Islet precursor cell (in vitro differentiated cells): ENCODE measurements at places on chromosomes 5 and 9.
A peak's percentile ranks its signal among the peaks of the same experiment; 100 is the strongest.

DNA sequence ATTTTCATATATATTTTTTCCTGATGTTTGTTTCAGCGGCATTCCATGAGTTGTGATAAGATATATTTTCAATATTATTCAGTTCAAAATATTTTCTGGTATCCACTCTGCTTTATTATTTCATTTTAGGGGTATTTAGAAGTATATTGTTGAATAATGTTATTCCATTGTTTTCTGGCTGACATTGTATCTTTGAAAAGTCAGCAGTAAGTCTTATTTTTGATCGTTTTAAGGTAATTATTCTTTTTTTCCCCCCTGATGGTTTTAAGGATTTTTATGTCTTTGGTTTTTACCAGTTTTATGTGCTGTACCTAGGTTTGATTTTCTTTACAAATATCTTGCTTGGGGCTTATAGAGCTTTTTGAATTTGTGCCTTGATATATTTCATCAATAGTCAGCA is 6.6 kb upstream of the GLRA1 start:
- DNase-seq: no peak

DNA sequence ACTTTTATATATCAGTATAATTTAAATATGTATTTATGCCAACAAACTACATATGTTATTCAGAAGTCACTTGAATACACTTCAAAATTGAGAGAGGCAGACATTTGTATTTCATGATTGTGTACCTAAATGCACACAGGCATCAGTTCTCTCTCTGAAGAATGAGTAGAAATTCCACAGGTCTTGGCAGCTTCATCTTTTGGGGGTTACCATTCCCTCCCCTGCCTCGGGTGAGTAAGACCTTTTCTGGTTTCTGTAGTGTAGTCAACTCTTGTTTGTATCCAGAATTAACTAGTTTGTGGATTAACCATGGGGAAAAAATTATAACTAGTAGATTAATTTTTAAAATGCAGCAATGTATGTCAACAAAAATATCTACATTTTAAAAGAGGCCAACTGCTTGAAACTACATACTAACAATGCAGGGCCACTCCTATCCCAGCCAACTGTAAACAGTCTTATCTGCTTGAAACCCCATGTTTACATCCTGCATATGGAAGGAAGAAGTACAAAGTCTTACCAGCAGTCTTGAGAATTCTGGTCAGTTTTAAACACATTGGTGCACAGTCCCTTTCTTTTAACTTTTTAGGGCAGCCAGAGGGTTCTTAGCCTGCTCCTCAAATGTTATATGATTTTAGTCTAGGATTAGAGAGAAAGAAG is 339.6 kb upstream of the KIF2A start:
- DNase-seq: no peak

DNA sequence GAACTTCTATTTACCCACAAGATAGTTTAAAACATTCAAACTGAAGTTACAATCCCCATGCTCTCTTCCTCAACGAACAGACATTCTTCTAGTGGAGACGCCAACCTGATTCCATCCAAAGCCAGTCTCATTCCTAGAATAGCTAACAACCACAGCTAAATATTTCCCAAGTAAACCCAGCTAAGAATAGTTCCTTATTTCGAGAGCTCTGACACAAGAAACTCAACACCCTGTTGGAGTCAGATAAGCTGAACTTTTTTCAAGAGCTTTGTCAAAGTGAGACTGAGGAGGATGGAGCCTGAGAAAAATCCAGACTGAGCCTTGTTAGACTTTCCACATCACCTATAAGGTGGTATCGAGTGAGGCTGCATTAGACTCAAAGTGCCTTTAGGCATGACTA is 56.7 kb upstream of the RPS23 start:
- peak; percentile 66 for DNase-seq

DNA sequence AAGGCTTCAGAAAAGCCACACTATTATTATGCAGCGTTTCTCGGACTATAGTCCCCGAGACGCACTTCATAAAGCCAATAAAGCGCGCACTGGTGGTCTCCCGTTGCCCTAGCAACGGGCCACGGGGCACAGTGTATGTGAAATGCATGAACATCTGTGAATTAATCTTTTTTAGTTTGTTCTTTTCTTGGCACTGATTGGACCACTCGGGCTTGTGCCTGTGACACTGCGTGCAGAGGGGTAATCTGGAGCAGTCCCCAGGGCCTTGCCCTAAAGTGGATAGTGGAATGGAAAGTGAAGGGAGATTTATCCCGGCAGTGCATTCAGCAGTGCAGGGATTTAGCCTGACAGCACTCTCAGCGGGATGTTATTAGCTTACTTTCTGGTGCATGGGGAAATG is 92.1 kb downstream of the TLE4 start:
- DNase-seq: no peak

GRCh38 chr9:81030027-81030426 is 659.3 kb downstream of the TLE1 start:
- no peak for DNase-seq

DNA sequence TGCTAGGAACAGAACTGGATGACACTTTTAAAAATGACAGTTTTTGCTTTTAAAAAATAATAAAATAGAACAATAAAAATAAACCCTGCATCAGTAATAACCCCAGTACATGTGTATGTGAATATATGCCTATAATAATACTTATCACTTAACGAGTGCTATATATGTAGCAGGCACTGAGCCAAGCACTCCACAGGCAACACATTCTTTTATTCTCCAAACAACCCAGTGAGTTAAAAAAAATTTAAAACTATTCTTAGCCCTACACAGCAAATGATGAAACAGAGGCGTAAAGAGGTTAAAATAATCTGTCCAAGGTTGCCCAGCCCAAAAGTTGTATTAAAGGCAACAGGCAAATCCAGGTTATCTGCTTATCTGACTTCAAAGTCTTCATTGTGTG is 124.5 kb upstream of the SMIM23 start:
- DNase-seq: no peak

DNA sequence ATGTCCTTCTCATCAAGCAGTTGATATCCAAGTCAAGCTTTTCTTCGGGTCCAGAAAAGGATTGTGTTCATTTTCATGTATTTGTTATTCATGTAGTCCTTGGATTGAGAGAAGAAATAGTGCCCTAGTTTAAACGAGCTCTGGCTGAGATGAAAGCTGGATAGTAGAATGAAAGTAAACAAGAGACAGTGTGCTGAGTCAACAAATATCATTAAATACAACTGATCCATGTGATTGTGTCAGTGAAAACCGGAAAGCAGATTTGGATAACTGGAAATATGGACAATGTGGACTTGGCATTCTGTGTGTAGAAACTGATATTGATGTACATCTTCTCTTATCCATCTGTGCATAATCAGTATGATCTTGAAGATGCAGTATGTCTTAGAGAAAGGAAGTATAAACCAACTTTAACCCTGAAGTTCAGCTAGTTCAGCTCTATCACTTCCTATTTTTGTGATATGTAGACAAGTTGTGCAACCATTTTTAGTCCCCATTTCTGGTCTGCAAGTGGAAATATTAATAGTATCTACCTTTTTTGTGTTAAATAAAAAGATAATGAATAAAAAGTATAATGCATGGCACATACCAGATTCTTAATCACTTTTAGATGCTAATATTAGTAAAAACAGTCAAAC is 4.4 kb downstream of the MUSK start:
- no peak for DNase-seq

- DNase-seq: no peak
These were observed 12.5 kb upstream of the BTF3 start for GRCh38 chr5:73485715-73486114.

- DNase-seq: no peak
These were observed 259.1 kb downstream of the MLLT3 start for GRCh38 chr9:20363233-20363632.

- DNase-seq: no peak
These were observed 20.2 kb downstream of the GLDC start for GRCh38 chr9:6625363-6625762.

GRCh38 chr9:4301296-4301695 is 1.4 kb upstream of the GLIS3 start:
- no peak for DNase-seq

GRCh38 chr9:5568868-5569267 is 58.5 kb downstream of the PDCD1LG2 start:
- DNase-seq: no peak

GRCh38 chr9:137388589-137389427 is 34.2 kb downstream of the EXD3 start:
- DNase-seq: no peak

- DNase-seq: no peak
These were observed 80.8 kb downstream of the SNCAIP start for GRCh38 chr5:122392824-122393223.

- DNase-seq: no peak
These were observed 14.6 kb downstream of the CCNJL start for GRCh38 chr5:160297776-160298175.

GRCh38 chr5:14879937-14880589 is 8.5 kb upstream of the ANKH start:
- DNase-seq: no peak

DNA sequence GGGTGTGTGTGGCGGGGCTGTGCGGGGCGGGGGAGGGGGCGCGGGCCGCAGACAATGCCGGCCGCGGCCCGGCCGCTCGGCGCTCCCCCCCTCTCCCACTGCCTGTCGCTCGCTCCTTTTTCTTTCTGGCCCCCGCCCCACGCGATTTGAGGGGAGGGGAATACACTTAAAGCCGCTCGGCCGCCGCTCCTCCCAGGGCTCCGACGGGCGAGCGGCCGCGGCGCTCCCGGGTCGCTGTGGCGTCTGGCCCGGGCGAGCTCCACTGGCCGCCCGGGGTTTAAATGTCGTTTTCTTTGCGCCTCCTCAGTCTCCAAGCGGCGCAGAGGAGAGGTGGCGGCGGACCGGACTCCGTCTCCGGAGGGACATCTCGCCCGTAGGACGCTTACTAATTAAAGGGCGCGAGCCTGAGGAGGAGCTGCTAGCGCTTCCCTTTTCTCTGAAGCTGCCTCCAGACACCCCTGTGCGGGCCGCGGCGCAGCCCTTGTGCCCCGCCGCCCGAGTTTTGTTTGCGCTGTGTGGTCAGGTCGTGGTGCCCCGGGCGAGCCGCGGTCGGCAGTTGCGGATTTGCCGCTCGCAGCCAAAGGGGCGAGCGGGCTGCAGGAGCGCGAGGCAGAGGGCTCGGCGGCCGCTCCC is 1.4 kb downstream of the ZSWIM6 start:
- DNase-seq: no peak

DNA sequence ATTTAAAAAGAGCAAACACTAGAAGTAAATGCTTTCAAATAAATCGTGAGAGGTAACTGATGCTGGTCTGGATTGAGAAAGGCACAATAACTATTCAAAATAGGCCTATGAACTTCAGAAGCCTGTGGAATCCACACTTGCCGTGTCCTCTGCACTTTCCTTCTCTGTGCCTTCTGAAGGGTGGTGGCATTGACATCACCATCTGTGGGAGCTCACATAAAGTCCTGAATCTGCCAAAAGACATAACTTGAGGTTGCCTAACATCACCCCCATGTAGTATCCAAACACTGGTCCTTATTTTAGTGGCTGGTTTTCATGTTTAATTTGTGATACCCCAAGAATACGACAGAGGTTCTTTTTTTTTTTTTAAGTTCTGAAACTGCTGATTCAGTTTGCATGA is 59.8 kb downstream of the IRF1 start:
- DNase-seq: peak; percentile 9

DNA sequence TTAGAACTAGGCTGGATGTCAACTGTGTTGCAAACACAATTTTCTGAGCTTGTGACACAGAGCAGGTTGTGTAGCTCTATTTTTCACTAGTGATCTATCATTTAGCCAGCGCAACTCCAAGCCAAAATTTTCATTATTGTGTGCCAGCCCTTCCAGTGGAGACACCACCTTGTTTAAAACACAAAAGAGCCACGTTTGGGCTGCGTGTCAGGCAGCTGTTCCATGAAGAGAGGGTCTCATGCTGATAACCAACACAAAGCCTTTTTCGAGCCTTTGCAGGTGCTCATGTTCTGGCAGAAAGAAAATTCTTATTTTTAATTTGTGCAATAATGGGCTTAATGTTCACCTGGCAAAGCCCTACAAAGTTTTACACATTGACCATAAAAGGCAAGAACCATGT is 237.6 kb upstream of the RGMB start:
- DNase-seq: no peak

- DNase-seq: no peak
These were observed 513.9 kb downstream of the MAN2A1 start for GRCh38 chr5:110203661-110204060.

DNA sequence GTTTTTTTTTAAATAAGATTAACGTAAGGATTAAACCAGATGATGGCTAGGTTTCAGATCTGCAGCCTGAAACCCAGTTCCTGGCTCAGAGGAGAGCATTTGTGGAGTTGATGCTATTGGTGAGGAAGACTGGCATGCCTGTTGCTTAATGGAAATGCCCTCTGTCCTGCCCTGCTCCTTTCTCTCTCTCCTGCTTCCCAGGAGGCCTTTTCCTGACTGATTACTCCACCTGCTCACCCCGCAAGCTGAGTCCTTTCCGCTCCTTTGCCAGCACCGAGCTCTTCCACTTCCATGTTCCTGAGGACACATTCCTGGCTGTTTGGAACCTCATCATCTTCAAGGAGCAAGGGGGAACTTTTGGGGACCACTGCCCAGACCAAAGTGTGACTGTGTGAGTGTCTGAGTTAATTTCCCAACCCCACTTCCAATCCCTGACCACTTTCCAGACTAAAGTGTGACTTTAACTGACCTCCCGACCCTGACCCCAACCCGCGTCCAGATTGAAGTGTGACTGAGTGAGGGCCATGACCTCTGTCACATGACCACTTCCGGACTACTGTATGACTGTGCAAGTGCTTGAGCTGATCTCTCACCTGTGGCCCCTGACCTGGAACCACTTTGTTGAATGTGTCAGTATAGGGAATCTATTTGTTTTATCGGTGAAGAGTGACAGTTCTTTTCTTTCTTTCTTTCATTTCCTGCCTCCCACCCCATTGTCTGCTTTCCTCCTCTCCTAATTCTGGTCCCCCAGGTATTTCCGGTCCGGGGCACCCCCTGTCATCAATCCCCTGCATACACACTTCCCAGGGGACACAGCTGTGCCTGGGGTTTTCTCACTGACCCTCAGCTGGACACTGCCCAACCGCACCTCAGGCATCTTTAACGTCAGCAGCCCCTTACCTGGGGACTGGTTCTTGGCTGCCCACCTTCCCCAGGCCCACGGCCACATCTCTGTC is 5.5 kb downstream of the TMEM8B start:
- no peak for DNase-seq

DNA sequence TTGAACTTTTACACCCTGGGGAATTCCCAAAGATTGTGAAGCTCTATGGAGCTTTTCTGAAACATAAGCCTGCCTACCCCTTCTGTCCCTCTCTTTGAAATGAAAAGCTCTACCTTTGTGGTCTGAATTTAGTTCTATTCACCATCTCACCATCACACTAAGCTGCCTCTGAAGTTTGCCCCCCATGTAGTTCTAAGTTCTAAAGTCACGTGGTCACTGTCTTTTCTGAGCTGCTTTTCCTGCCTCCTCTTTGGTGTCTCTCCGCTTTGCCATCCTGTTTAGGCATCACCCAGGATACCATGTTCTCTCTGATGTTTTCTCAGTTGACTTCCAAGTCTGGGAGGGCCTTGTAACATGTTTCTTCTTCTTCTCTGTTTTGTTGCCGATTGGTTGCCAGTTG is 2206.6 kb downstream of the MAT2B start:
- no peak for DNase-seq

GRCh38 chr9:91426123-91426745 is 2.6 kb upstream of the NFIL3 start:
- no peak for DNase-seq

- DNase-seq: no peak
These were observed 67.2 kb downstream of the FGF18 start for GRCh38 chr5:171486613-171487012.
